ENCODE measurements at places on chromosomes 12 and 14.
A peak's percentile ranks its signal among the peaks of the same experiment; 100 is the strongest.

DNA sequence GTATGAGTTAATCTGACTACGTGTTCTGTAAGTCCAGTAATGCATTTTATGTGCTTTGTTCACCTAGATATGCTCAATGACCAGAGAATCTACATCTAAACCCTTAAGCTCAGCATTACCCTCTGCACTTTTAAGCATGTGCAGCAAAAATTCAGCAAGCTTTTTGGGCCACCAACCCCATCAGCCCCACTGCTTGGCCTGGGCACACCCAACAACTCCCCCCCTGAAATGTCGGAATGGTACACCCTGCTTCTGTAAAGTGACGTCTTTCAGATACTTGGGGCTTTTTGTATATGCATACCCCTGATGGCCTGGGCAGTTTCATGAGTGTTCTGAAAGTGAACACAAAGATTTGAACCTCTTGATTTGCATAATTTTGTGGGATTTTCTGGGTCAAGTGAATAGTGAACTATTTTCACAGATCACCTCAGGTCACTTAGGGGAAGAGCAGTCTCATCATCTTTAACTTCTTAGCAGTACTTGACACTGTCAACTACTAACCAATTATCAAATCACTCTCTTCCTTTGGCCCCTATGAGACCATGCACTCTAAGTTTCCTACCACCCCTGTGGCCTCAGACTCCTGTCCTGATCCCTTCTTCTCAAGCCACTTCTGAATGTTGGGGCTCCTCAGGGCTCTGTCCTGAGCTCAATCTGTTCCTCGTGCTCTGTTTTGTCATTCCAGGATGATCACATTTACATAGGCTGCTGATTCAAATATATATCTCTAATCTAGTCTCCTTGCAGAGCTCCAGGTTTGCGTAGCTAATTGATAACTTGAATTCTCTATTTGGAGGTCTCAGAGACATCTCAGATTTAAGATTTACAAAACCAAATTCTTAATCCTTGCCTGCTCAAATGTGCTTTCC lies 36.3 kb upstream of the PPM1A start:
- no peak for DNase-seq

GRCh38 chr12:54285150-54286041 lies 4.9 kb downstream of the HNRNPA1 start:
- no peak for DNase-seq

GRCh38 chr14:78335531-78335930 lies 165.4 kb downstream of the NRXN3 start:
- no peak for DNase-seq

DNA sequence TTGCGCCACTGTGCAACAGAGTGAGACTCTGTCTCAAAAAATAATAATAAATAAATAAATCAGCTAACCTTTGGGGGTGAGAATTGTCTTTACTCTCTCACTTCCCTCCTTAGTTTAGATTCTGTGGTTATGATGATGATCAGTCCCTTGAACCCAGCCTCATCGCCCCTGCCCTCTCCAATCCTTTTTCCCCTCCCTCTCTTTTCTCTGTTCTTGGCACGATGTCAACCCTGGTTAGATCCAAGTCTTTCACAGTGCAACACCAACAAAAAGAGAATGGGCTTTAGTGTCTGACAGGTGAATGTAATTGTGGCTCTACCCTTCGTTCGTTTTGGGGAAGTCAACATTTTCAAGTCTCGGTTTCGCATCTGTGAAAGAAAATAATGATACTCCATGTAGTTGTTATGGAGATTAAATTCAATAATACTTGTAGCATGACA lies 59.0 kb downstream of the NTN4 start:
- no peak for DNase-seq

- DNase-seq = no peak
Measured at GRCh38 chr14:89252887-89253532, 164.0 kb downstream of the FOXN3 start.

- DNase-seq = no peak
Measured at GRCh38 chr14:64937171-64937820, 5.2 kb downstream of the GPX2 start.

GRCh38 chr12:12686472-12686871 lies 9.5 kb downstream of the GPR19 start:
- DNase-seq = no peak

GRCh38 chr12:47080725-47081502 lies 1.2 kb upstream of the AMIGO2 start:
- peak; percentile 69 for DNase-seq

DNA sequence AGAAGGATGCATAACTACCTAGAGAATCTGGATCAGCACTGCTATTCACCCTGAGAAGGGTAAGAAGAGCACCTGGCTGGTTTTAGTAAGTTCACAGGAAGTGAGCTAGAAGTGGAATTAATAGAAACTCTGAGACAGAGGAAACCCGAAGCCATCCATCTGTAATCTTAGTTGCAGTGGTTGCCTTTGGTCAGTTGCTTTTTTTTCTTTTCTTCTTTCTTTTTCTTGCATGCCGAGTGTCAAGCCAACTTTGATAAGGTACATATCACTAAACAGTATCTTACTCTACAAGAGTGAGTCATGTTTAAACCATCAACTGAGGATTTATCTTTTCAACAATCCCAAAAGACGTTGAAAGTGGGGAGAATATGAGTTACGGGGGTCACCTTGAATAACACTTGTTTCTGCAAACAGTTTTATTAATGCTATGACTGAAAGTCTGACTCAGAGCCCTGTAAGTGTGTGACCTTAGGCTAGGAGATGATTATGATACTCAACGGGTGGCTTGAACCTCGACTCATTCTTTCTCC lies 26.7 kb downstream of the C12orf75 start:
- DNase-seq = no peak

- DNase-seq = no peak
Measured at GRCh38 chr14:101365329-101366158, 195.8 kb upstream of the DIO3 start.

GRCh38 chr12:8064131-8064530 lies 2.0 kb downstream of the C3AR1 start:
- DNase-seq = no peak

DNA sequence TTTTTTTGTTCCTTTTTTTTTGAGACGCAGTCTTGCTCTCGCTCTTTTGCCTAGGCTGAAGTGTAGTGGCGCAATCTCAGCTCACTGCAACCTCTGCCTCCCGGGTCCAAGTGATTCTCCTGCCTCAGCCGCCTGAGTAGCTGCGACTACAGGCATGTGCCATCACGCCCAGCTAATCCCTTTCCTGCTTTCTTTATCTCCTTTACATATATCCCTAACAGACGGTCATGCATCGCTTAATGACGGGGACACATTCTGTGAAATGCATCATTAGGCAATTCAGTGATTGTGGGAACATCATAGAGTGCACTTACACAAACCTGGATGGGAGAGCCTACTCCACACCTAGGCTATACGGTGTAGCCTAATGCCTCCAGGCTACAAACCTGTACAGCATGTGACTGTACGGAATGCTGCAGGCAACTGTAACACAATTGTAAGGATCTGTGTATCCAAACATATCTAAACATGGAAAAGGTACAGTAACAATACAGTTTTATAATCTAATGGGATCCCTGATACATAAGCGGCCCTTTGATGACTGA lies 32.8 kb downstream of the NOS1 start:
- DNase-seq = no peak

DNA sequence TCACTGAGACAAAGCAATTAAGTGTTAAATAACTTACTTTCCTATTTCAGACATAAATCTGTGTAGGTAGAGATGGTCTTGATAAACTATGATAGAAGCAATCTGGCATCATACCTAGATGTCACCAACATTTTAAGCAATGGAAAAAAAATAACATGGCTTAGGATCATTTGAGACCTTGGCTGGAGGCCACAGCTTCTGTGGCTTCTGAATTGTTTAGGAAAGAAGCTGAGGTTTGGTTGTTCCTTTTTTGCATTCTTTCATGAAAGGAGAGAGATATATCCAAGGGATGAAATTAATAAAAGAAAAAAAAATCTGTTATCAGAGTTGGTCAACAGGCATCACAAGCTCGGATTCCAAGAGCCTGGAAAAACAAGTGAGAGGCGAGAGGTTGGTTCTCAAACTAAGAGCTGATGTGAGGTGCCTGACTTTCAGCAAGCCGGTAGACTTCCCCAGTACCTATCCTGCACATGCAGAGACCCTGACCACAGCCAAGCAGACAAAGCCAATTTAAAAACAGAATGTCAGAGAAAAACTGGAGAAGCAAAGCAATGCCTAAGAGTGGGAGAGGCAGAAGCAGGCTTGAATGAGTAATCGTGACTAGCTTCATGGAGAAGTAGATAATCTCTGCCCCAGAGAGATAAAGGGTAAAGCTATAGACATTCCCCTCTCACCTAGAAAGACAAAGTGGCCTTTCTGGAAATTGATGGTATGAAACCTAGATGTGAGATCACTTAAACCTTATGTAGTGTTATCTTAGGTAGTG lies 43.4 kb upstream of the ST8SIA1 start:
- no peak for DNase-seq

GRCh38 chr12:132076711-132077110 lies 67.4 kb downstream of the DDX51 start:
- no peak for DNase-seq

GRCh38 chr12:94555687-94556086 lies 94.7 kb downstream of the TMCC3 start:
- DNase-seq = no peak

- DNase-seq = no peak
Measured at GRCh38 chr14:53327716-53328115, 174.6 kb upstream of the DDHD1 start.

GRCh38 chr14:104135904-104136471 lies 2.4 kb upstream of the KIF26A start:
- no peak for DNase-seq

- DNase-seq = peak; percentile 83
Measured at GRCh38 chr14:74712499-74713394, at the start of the genes AREL1 and FCF1. Gene AREL1, minus strand, starts transcription at chr14:74713080. Its CDS starts 27,465 bp downstream, at chr14:74685615. Gene FCF1, plus strand, starts transcription at chr14:74713144. Its CDS starts 54 bp downstream, at chr14:74713198.

DNA sequence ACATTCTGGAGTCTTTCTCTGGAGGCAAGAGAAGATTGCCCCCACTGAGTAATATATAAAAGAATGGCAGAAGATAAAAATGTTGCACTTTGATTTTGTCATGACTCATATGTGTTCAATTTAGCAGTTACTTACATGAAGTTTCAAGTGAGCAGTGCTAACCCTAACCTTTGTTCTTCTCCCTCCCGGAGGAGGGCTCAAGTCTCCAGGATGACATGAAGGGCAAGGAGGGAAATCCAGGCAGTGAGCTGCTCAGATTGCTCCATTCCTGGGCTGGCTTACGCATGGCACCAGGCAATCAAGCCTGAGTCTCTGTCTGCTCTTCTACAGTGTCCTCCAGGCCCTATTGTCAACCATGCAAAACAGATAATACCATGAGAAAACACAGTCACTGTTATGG lies 322.3 kb downstream of the DUSP6 start:
- DNase-seq = no peak
